Right forelimb (tissue), 1 donor: ENCODE measurements at places on chromosomes 6 and 20.
A peak's percentile ranks its signal among the peaks of the same experiment; 100 is the strongest.

- DNase-seq = no peak
Measured at GRCh38 chr6:41605649-41606048, 32.6 kb upstream of the MDFI start.

DNA sequence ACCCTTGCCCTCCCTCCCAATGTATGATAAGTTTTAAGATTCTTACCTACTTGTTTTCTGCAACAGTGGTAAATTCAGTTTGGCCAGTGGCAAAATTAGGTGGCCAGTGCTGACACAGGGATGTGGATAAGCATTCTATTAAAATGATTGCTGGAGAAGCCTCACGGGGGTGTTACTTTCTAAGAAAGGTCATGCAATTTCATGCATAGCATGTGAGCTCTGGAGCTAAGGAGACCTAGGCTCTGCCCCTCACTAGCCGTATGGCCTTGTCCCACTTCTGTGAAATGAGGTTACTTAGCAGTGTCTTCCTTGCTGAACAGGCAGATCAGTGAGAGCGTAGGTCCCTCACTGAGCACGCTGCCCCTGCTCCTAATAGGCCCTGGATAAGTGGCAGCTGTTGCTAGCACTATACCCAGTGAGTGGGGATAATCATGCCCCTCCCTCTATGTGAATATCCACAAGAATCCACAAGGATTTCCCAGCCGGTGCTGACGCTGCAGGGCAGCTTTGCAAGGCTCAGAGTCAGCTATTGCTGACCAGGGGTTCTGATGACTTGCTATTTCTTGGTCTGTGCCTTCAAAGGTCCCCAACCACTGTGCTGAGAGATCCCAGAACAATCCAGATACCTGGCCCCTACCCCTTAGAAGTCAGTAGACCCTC is 86.5 kb upstream of the MRPS10 start:
- no peak for DNase-seq

DNA sequence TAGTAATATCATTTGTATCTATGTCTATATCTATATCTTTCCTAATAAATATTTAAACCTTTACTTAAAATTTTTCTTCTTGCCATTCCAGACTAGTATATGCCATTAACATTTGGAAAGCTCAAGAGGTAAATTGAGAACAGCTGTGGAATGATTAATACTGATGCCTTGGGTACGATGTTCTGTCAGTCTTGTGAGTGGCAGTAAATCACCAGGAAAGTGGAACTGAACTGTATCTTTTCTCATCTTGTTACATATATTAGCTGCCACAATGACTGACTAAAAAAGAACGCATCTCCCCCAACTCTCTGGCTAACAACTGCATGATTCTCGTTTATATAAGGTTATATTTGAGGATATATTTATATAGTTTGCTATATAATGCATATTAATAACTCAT is 137.0 kb upstream of the ASCC3 start:
- DNase-seq = no peak

GRCh38 chr20:57580478-57581201 is 19.7 kb downstream of the PCK1 start:
- no peak for DNase-seq

- no peak for DNase-seq
Measured at GRCh38 chr6:161476711-161477110, 202.8 kb upstream of the AGPAT4 start.

- peak; percentile 54 for DNase-seq
Measured at GRCh38 chr6:43125119-43125518, 46.0 kb upstream of the SRF start.

DNA sequence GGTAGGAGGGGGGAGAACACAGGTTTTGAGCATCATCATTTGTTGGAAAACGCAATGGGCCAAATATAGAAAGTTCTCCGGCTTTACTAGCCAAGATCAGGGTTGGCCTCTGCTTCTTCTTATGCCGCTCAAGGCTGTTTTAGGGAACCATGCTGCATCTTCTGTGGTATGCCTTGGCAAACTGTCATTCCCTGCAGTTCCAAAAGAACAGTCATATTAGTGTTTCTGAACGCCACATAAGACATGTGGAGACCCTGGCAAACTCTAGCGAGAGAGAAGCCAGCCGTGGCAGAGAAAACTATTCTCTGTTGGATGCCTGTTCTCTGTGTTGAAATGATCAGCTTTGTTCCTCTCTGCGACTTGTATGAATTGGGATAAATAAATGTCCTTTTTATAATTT is 10.8 kb downstream of the ACTR5 start:
- DNase-seq = no peak

DNA sequence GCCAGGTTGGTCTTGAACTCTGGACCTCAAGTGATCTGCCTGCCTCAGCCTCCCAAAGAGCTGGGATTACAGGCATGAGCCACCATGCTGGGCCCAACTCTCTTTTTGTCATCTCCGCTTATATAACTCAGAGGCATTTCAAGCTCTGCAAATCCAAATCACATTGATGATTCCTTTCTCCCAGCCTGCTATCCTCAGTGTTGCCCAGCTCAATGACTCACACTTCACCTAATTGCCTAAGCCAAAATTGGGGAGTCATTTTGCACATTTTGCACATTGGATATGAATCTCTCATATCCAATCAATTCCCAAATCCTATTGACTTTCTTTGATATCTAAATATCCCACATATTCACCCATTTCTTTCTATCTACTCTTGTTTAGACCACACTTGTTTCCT is 3.9 kb downstream of the UTRN start:
- no peak for DNase-seq

DNA sequence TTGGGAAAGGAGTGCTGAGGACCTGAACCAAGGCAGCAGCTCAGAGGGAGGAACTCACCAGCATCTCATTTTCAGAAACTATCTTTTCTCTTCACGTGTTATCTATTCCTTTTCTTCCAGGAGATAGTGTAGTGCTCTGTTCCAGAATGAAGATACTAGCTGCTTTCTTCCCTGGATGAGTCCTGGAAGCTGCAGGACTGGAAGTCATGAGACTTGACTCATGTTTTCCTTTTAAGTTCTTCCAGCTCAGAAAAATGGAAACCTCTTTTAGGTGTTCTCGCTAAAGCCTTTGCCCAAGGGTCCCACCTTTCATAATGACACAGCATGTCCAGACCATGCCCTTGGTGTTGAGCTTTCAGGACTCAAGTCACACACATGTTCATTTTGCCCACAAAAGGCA is 106.7 kb downstream of the UNC5CL start:
- DNase-seq = no peak

DNA sequence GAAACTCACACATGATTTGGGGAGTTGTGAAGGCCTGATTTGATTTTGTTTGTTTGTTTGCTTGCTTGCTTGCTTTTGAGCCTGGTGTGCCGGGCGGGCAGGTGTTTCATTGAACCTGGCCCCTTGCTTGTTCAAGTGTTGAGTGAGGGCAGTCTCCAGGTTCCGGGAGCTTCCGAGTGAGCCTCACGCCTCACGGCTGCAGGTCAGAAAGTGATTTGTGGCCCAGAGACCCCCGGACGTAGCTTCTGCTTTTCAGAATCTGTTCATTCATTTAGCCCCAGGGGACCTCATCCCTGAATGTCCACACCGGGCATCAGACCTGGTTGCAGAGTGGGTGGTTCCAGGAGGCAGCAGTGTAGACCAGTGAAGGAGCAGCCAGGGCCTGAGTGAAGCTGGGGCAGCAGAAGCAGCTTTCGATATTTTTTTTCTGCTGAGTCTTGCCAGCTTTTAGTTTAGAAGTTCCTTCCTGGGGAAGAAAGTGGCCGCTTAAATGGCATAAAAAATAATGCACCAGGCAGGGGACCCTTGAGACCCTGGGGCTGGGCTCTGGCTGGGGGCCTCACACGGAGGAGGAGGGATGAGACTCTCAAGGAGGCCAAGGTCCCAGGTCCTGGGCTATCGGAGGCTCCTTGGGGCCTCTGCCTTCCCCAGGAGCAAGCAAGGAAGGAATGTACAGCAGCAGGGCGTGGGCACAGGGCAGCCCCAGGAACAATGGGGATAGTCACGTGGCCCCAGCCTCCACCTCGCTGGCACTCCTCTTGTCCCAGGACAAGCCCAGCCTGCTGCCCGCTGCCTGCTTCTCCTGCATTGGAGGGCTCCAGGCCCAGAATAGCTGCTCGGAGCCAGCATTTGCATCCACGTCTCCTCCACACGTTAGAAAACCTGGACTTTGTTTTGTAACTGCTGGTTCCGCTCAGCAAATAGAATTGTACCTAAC is 89.2 kb upstream of the BHLHE23 start:
- DNase-seq = peak; percentile 20

GRCh38 chr6:152085451-152085921 is 278.0 kb downstream of the ESR1 start:
- no peak for DNase-seq

- DNase-seq = peak; percentile 11
Measured at GRCh38 chr6:170052991-170053821, 237.7 kb downstream of the DLL1 start.

GRCh38 chr20:12047838-12048432 is 130.2 kb downstream of the BTBD3 start:
- no peak for DNase-seq

DNA sequence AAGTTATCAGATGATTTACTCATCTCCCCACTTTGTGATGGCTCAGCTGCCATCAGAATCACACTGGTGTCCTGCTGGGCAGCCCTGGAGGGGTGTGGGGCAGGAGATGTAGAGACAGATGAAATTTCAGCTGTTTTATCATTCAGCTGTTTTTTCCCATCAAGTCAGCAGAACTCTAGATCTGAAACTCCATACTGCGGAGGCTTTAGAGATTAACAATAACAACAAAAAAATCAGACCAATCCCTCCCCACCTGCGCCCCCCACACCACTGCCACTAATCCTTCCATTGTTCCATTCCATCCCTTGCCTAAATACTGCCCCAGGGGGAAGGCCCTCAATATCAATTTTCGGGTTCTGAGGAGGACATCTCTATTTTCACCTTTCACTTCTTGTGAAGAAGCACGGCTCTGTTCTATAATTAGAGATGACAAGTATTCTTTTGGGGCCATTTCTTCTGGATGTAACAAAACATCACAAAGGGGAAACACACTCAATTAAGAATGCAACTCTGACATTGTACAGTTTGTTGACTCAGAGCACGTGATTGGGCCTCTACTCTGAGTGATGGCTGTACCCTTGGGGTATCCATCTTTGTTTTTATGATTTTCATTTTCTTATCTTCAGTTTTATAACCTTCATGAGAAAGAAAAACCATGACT is 396.3 kb downstream of the ZFAND3 start:
- DNase-seq = no peak

GRCh38 chr20:62808211-62808865 is 3.7 kb downstream of the OGFR start:
- peak; percentile 85 for DNase-seq

GRCh38 chr6:157998707-157999167 is 17.1 kb downstream of the SYNJ2 start:
- DNase-seq = no peak

DNA sequence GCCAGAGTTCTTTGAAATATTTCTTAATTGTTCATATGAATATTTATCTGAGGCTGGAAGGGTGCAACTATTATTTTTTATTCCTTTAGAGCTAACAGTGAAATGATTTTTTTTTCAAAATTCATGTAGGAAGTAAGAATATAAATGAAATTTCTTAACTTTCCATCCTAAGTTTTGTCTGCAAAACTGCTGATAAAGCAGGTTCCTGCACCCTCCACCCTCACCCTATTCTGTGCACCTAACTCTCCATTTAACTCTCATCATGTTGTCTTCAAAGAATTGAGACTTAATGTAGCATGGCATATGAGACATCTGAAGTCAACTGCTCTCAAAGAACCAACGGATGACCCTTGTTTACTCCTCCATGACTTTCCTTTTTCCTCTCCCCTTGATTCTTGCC is 23.5 kb upstream of the MANEA start:
- no peak for DNase-seq

DNA sequence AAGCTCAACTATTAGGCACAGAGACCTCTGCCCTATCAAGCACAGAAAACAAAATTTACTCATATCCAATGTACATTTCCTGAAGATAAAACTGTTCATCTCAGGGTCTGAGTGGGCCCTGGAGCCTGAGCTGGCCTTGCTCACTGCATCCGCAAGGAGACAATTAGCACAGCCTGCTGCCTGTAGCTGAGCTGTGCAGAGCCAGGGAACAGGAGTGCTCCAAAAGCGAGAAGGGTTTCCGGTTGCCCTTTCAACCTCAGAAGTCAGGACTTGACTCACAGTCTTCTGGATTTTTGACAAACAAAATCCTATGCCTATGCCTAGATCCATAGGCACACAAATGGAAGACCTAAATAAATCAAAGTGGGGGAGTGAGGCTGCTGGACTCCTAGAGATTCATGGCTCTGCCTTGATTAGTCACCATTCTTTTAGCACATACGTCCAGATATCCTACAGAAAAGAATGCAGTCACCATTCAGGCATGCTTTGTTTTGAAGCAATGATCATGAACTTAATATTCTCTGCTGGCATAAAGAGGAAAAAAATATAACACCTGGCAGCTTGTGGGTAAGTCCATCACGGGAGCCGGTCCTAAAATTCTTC is 73.5 kb downstream of the BFSP1 start:
- no peak for DNase-seq

GRCh38 chr6:167245591-167245990 is 45.5 kb upstream of the UNC93A start:
- DNase-seq = no peak

GRCh38 chr6:15401769-15402250 is 155.9 kb downstream of the JARID2 start:
- no peak for DNase-seq

GRCh38 chr6:35781290-35781689 is 471 bp downstream of the CLPSL1 start:
- DNase-seq = no peak

DNA sequence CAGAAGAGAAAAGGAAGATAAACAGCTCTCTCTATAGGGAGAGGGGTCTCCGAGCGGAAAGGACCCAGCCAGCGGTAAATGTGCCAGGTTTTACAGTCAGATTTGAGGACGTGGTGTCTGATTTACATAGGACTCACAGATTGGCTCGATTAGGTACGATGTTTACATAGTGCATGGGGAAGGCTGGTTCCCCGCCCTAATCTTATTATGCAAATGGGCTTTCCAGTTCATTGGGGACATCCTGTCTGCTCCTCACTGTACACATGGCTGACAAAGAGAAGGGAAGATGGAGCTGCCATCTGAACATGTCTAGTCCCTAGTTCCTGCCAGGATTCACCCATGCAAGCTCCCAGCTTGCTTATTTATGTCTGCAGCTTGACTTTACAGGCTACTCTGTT is 119.9 kb downstream of the RNF144B start:
- DNase-seq = no peak

- no peak for DNase-seq
Measured at GRCh38 chr20:5608442-5609161, 141.6 kb upstream of the SHLD1 start.

DNA sequence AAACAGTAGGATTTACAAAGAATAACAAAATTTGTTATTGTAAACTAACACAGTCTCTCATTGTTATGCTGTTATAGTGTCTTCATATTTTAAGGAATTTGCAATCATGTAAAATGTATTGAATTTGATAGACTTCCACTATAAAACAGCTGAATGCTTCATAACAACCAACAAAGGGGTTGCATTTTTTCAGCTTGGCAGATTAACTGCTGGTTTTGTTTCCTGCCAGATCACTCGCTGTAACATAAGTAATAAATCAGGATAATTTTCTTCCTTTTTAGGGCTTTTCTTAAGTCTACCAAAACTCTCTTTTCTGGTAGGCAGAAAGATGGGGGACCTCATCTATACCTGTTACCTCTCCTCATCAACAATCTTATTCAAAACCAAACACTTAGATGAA is 169.8 kb downstream of the SAMD5 start:
- DNase-seq = no peak
